ENCODE measurements at places on chromosomes 3 and 15.

DNA sequence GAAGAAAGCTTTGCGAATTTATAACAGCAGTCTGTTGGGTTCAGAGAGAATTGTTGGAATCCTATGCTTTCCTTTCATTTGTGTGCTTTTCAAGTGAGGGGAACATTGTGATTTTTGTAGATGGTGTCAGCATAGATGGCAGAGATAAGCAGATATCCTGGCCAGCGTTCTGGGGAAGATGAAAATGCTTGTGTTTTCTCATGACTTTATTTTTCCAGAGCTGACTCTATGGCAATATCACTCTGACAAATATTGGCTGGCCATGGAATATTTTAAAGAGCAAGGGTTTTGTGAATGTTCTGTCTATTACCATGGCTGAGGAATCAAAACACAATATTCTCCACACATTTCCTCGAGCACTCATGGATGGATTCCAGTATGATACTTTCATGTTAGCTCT is 108.8 kb downstream of the MITF start:
- no peak for DNase-seq

DNA sequence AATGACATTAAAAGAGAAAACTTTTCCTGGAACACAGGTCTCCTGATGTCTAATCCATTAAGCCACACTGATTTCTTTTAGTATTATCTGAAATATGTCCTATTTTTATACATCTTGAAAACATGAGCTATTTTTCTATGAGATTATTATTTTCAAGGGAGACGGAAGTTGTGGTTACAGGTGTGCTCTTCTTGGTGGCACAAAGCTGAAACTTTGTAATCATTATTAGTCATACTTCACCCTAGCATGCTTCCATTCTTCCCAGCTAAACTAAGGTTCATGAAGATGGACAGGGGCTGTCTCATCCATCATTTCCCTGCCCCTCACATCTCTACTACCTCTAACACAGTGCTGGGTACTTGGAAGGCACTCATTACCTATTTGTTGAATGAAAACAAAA is 85.6 kb upstream of the POU1F1 start:
- DNase-seq, result no peak

GRCh38 chr15:52397118-52397517 is 101.5 kb upstream of the MYO5C start:
- DNase-seq, result no peak

- DNase-seq, result no peak
Observed at GRCh38 chr3:63128380-63128779, 149.7 kb upstream of the SYNPR start.
